Esophagus squamous epithelium (tissue), 5 donors: ENCODE measurements at places on chromosomes 5 and 9.
A peak's percentile ranks its signal among the peaks of the same experiment; 100 is the strongest.

GRCh38 chr5:59810041-59810440 lies 83.5 kb downstream of the PDE4D start:
- DNase-seq = peak; percentile 5

GRCh38 chr5:146400201-146400600 lies 46.9 kb upstream of the TCERG1 start:
- DNase-seq = no peak

GRCh38 chr9:128149001-128149701 lies at the start of gene LCN2:
Gene LCN2 (plus strand): TSS chr9:128149453. CDS start chr9:128149526, 73 bp downstream.
- no peak for DNase-seq

- DNase-seq = no peak
Observed at GRCh38 chr5:81544351-81545018, 150.6 kb upstream of the ACOT12 start.

- DNase-seq = no peak
Observed at GRCh38 chr5:142455856-142456255, 131.0 kb upstream of the SPRY4 start.
